Right atrium auricular region (tissue), 2 donors: ENCODE measurements at places on chromosomes 5 and 9.

DNA sequence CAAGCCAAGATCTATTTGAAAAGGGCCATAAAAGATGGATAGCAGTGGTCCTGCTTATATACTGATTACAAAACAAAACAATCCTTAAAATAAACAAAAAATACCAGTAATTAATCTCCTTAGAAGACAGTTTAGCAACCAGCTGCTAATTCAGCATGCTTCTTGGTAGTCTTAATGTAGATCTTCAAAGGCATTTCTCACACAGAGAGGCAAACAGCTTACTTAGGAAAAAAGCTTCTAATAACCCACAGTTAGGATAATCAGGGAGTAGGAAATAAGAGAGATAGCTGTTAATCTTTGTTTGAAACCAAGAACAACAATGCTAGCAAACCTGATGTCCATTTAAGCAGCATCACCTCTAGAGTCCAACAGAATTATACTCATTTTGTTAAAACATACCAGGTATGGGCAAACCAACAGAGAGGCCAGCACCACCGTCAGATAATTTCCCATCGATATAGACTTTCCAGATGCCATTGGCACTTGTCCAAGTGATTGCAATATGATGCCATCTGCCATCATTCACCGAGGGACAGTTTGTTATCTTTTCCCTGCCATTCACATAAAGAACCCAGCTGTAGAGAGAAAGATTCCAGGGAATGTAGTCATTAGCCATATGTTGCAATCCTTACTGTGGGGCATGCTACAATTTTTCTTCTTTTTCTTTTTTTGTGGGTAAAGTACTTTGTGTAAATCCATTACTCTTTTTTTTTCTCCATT, 105.6 kb upstream of the TXNDC8 start:
- DNase-seq: no peak

GRCh38 chr9:120901755-120902568, 24.6 kb downstream of the TRAF1 start:
- DNase-seq: no peak

DNA sequence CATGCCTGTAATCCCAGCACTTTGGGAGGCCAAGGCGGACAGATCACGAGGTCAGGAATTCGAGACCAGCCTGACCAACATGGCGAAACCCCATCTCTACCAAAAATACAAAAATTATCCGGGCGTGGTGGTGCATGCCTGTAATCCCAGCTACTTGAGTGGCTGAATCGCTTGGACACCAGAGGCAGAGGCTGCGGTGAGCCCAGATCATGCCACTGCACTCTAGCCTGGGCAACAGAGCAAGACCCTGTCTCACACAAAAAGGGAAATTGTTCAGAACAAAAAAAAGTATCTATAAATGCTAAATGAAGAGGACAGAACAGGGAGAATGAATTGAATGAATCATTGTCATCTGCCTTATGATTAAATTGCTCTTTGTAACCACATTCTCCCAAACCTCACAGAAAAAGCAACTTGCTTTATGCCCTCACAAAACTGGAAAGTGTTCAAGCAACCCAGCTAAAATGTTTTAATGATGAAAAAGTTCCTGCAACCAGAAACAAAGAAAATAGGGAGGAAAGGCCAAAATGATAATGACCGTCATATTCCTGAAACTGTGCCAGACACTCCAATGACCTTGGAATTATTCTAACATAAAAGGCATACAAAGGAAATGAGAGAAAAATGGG, 83.7 kb downstream of the SERINC5 start:
- DNase-seq: no peak

- DNase-seq: no peak
These were observed 83.7 kb upstream of the SLC27A6 start for GRCh38 chr5:128881502-128882018.

DNA sequence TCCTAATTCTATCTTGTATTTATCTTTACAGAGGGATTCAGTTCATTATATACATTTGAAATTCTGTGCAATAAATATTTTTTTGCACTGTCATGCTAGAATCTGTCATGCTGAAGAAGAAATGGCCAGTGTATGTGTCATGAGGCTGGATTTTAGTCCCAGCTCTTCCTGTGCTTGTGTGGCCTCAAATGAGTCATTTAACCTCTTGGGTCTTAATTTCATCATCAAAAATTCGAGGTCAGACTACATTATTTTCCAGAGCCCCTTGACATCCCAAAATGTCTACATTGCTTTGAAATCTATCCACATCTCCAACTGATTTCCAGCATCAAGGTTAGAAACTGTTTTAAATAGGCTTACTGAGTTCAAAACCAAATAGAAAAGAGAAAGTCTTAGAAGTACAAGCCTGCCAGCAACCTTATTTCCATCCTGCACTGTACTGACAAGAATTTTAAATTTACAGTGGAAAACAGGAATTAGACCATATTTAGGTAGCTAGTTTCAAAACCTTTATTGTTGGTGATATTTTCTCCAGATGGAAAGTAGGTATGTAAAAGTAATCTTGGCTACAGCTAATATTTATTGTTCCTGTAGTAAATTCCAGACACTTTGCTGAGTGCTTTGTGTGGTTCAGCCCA, 96.7 kb upstream of the MAMDC2 start:
- no peak for DNase-seq

DNA sequence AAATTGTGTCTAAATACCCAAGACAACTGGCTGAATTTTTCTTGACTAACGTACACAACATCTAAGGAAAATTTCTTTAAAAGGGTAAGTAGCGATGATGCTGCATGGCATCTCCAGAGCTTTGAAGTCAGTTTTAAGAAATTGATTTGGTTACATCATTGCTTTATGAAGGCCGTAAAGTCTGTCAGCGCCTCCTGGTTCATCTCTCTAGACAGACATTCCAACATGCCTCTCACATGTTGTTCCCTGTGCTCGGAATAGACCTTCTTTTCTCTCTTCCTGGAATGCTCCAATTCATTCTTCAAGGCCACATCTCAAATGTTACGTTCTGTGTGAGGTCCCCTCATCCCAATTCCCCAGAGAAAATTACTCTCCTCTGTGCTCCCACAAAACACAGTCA, 108.7 kb upstream of the SSBP2 start:
- DNase-seq: no peak

DNA sequence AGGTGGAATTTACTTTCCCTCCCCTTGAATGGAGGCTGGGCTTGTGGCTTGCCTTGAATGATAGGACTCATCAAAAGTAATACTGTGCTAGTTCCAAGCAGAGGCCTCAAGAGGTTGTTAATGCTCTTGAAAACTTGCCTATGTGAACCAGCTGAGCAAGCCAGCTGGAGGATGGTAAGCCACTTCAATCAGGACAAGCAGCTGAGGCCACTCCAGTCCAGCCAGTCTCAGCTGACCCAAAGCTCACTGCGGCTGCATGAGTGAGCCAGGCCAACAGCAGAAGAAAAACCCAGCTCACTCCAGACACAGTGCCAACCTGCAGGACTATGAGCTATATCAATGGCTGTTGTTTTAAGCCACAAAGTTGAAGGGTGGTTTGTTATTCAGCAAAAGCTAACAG, 182.8 kb downstream of the MCTP1 start:
- no peak for DNase-seq

GRCh38 chr5:105803431-105803830, 1867.3 kb downstream of the EFNA5 start:
- no peak for DNase-seq

- no peak for DNase-seq
These were observed 411.1 kb downstream of the ACTL7B start for GRCh38 chr9:108444400-108445358.

GRCh38 chr5:133842846-133843611, 125.4 kb downstream of the C5orf15 start:
- no peak for DNase-seq

GRCh38 chr5:138180841-138181240, 1.9 kb downstream of the KIF20A start:
- DNase-seq: no peak

GRCh38 chr5:81315336-81315735, 13.9 kb downstream of the ZCCHC9 start:
- DNase-seq: no peak

- DNase-seq: no peak
These were observed 217.7 kb downstream of the DEPDC1B start for GRCh38 chr5:60482301-60482700.

GRCh38 chr5:39428640-39429039, 3.9 kb upstream of the DAB2 start:
- DNase-seq: no peak

DNA sequence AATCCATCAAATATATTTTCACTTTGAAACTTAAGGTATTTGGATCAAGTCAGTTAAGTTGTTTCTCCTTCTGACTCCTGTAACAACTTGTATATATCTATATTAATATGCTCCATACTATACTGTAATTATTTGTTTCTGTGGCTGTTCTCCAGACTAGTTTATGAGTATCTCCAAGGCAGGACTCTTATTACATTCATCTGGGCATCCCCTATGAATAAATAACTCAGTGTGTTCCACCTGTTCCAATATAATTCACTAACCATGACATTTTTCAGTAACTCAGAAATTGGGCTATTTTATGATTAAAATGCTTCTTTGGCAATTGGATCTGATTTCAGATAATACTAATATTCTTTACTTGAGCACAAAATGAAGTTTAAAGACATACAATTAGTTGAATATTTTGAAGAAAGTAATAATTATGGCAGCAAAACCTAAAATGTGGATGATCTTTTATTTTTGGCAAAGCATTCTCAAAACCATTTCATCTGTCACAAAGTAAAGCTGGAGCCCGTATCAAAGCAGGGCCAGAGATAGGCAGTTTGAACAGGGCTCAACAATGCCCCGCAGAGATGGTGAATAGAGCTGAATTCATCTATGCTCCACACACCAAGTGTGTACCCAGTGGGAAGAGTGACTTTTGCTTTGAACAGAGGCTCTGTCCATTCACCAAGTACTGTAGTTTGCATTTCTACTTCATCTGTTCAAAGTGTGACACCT, 314.3 kb downstream of the PDE4D start:
- no peak for DNase-seq

DNA sequence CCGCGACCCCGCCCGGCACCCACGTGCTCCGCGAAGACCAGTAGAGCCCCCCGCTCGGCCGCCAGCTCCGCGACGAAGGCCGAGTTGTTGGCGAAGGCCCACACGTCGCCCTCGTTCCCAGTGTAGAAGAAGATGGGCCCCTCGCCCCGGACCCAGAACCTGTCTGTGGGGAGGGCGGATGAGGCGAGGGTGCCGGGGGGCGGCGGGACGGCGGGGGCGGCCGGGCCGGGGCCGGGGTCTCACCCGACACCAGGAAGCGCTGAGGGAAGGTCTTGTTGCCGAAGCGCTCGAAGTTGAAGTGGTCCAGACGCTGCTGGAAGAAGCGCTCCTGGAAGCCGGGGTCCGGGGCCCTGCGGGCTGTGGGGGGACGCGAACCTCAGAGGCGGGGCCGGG, 317 bp downstream of the DPP7 start:
- no peak for DNase-seq

DNA sequence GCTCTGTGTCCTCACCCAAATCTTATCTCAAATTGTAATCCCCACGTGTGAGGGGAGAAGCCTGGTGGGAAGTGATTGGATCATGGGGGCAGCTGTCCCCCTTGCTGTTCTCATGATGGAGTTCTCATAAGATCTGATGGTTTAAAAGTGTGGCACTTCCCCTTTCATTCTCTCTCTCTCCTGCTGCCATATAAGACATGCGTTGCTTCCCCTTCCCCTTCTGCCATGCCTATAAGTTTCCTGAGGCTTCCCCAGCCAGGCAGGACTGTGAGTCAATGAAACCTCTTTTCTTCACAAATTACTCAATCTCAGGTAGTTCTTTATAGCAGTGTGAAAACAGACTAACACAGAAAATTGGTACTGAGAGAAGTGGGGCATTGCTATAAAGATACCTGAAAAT, 107.7 kb downstream of the DMAC1 start:
- no peak for DNase-seq

GRCh38 chr5:9240431-9240830, 305.4 kb downstream of the SEMA5A start:
- no peak for DNase-seq

DNA sequence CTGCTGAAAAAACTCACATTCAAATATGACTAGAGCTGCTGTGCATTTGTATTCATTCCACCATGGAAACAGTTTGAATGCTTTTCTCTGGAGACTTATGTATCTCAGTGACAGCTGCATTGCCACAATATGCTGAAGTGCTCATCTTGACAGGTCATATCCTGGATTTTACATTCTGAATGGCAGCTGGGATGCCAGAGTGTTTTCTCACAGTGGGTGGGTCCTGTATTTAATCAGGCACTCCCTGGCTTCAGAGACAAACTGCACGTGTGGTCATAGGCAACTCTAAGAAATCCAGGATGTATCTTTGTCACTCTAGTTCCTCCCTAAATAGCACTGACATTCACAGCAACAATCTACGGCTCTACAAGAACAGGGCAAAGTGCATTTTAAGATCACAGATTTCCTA, 75.6 kb downstream of the ST8SIA4 start:
- DNase-seq: no peak

GRCh38 chr5:2185646-2186471, 303.1 kb upstream of the IRX4 start:
- peak; percentile 50 for DNase-seq

DNA sequence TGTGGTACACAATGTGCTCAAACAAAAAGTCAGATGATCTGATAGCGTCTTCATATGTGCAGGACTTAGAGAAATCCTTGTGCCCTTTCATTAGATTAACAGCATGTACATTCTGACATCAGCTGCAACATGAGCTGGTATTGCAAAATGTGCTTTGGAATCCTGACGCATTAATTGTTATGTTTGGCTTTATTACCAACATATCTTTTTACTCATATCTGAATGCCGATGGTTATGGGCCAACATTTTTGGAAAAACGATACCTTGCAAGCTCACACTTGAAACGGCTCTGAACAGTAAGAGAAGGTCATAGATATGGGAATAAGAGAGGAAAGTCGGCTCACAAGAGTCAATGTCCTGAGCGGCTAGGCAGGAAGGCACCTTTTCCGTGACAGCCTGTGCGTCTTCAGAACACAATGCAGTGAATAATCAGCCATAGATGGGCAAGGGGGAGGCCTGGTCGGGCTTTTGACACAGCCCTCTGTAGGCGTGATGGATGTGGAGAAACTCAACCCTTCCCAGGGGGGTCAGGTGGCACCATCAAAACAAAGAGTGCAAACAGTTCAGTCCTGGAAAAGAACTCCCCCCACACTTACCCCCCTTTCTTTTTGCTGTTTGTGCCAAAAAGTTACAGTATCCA, 36.4 kb upstream of the GAS1 start:
- no peak for DNase-seq

DNA sequence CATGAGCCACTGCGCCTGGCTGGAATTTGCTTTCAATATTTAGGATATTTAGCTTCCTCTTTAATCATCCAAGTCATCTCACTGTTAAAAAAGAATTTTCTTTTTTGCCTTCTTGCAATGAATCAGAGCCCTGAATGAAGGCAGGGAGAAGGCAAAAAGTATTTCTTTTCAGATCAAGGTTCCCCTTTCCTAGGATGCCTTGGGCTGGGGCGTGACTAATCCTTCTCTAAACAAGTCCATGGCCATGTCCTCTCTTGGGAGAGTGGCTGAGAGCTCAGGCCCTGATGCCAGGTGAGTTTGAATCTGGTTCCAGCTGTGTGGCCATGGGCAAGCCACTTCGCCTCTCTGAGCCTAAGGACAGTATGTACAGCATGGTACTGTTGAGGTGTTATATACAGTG, 84.8 kb upstream of the NEURL1B start:
- DNase-seq: no peak

GRCh38 chr5:122757285-122757684, 17.6 kb upstream of the SNX2 start:
- DNase-seq: no peak
